HuH-7.5 (cell line): ENCODE measurements at places on chromosomes 1 and 21.

- DNase-seq: no peak
Observed at GRCh38 chr1:55456971-55457370, 241.8 kb upstream of the USP24 start.

- DNase-seq: no peak
Observed at GRCh38 chr1:27935721-27936120, 921 bp downstream of the SMPDL3B start.

GRCh38 chr1:2610036-2610959 lies 22.5 kb downstream of the MMEL1 start:
- DNase-seq: no peak

- no peak for DNase-seq
Observed at GRCh38 chr1:234699795-234700665, 90.1 kb upstream of the IRF2BP2 start.

DNA sequence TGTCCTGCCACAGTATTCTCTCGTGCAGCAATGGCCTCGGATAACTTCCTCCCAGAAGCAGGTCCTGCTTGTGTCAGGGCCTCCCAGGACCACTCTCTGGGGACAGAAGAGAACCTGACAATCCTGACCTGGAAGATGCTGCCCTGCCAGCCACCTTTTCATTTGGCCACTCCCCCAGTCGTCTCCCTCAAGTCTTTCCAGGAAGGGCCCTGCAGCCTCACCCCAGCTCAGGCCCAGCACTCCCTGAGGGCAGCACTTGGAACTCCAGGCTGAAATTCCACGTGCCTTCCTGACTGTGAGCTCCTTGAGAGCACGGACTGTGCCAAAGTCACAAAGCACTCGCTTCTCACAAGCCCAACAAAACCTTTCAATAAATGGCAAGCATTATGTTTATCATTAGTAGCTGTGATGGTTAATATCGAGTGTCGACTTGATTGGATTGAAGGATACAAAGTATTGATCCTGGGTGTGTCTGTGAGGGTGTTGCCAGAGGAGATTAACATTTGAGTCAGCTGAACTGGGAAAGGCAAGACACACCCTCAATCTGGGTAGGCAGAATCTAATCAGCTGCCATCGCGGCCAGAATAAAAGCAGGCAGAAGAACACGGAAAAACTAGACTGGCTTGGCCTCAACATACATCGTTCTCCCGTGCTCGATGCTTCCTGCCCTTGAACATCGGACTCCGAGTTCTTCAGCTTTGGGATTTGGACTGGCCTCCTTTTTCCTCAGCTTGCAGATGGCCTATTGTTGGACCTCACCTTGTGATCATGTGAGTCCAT lies 2.3 kb upstream of the CLEC20A start:
- no peak for DNase-seq

DNA sequence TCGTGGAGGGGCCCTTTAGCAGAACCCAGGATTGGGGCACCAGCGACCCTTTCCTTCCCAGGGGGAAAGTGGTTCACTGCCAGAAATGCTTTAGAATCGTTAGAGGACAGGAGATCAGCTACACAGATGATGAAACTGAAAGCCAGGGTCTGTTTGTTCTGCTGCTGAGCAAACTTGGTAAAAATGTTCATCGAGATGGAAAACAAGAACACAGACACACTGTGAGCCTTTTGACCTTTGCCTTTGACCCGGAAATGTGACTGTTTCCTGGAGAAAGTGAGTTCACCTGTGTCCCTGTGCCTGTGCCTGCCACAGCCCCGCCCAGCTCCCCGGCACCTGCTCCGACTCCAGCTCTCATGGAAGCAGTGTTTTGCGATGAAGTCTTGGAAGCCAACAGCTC lies 234.3 kb downstream of the CAMTA1 start:
- no peak for DNase-seq

DNA sequence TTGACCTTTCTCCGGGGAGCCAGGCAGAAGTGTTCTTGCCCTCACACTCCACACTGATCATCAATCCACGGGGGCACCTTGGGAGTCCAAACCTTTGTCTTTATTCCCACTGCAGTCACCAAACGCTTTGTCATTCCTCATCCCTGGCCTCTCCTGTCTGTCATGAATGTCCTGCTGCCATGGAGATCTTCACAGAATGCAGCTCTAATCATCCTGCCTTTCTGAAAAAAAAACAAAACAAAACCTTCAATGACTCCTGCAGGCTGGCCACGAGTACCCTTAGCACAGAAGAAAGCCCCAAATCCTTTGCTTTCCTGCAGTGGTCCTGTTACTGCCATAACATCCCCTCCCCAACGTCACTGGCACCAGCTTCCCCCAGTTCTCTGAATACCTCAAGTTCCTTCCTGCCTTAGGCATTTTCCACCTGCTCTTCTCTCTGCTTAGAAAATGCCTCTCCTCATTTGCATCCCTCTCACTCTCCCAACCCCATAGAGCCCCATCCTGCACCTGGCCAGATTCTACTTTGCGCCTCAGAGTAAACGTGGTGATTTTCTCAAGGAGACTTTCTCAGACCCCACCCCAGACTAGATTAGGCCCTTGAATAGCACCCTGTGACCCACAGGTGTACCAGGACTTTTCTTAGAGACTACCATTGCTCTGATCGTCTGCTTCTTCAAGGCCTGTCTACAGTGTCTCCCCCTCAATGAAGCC lies 131.2 kb downstream of the AK5 start:
- no peak for DNase-seq
